ENCODE measurements at places on chromosomes 13 and 19. TPM values are rescaled to one million over a fixed set of nuclear protein-coding genes. Genes with fewer than 3 reads are reported as not detected.

MZT1 gene
- total RNA-seq = 14.7 TPM

KLK1 gene
- not detected for total RNA-seq

ZNF439 gene
- 17.4 TPM for total RNA-seq

LPAR2 gene
- total RNA-seq = 0.78 TPM

ZNF543 gene
- 12.4 TPM for total RNA-seq

FAM216B gene
- total RNA-seq = not detected
